ENCODE measurements at places on chromosomes 11 and 22.
A peak's percentile ranks its signal among the peaks of the same experiment; 100 is the strongest.

DNA sequence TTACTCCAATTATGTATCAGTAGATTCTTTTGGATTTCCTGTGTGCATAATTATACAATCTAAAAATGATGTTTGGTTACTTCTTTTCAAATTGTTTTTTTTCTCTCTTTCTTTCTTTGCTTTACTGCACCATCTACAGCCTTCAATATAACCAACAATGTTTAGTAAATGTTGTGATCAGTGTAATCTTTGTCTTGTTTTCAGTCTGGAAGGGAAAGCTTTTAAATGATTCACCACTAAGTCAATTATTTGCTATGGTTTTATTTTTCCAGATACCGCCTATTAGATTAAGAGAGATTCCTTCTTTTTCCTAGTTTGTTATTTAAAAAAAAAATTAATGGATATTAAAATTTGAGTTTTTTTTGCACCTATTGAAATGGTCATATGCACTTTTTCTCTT is 29.8 kb upstream of the ABTB2 start:
- DNase-seq = no peak

DNA sequence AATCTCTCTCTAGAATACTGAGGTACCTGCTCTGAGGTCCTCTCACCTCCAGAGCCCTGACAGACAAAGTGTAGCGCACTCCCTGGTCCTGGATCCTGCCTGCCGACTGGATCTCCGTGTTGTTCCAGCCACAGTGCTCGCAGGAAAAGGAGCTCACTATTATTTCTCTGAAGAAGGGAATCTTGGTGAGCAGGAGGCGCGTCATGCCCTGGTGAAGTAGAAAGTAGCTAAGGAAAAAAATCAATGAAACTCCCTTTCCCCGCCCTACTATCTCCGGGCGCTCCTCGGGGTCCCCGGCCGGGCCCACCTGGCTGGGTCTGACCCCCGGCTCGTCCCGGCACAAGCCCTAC is 412 bp downstream of the ZPR1 start:
- no peak for DNase-seq

- DNase-seq = peak; percentile 100
These were observed 1.2 kb upstream of the MICALL1 start for GRCh38 chr22:37904572-37905533.

DNA sequence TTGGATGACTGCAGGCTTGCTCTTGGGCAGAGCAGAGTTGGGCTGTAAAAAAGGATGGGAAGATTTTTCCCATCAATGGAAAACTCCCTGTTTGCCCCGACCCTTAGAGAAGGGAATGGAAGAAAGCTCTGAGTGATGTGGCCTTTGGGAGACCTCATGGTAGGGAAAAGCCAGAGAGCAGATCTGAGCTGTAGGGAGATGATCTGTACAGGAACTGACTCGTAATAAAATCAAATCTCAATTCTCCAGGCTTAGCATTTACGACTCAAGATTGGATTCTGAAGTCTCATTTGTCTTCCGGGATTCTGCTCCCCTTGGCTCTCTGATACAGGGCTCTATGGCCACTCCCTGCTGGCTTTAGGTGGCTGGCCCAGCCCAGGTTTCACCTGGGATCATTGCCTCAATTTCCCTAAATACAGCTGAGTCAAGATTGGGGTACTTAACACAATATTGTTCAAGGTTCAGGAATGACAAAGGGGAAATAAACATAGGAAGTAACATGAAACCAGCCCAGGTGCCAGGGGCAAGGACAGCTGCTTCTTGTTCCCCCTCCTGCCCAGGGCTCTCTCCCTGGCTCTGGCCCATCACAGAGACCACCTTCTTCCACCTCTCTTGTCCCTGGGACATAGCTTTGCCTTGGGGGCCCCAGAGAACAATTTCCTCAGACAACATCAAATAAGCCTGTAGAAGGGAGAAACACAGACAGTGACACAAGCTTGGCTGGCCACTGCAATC is 38.4 kb upstream of the THY1 start:
- DNase-seq = peak; percentile 55

DNA sequence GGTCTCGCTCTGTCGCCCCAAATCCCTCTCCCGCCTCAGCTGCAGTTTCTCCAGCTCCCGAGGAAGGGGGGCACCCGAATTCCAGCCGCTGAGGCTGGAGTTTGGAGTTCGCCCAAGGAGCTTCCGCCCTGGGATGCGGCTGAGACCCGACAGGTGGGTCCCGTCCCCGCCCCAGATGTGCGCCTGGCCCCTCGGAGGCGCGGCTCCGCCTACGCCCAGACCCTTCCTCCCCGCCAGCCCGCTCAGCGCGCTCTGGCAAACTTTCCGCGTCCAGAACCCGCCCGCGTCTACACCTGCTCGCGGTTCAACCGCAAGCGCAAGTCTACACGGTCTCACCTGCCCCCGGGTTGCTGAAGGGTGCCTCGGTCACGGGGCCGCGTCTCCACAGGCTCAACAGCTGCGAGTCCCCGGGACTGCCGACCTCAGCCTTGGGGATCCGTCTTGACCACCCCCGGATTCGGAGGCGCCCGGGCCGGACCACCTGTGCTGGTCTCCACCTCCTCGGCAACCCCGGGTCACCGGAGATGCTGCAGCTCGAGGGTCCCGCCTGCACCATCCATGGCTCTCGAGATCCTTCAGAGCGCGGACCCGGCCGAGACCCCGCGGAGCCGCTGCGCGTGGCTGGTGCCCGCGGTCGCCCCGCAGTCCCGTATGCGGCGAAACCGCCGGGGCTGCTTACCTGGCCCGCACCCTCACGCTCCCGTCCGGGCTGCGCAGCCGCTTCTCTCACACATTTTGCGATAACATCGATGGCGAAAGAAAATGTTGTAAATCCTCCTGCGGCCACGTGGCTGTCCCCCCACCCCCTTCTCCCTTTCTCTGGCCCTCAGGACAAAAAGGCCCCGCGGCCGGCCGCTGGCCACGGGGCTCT is 63.6 kb downstream of the NFAM1 start:
- DNase-seq = no peak

DNA sequence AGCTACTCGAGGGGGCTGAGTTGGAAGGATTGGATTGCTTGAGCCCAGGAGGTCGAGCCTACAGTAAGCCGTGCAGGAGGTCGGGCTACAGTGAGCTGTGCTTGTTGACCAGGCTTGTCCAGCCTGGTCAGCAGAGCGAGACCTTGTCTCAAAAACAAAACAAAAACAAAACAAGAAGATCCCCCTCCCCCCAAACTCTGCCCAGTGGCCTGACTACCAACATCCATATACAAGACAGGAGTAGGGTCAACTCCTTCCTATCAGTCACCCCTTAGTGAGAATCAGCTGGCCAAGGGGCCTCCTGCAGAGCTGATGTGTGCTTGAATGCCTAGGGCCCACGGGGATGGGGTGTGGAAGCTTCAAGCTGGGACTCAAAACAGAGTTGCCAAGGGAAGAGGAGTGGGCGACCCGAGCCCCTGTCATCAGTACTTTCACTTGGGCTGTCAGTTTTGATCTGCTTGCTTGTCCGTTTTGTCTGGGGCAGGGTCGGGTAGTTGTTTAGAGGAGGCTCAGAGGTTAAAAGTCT is 942 bp upstream of the TSPAN18 start:
- no peak for DNase-seq

DNA sequence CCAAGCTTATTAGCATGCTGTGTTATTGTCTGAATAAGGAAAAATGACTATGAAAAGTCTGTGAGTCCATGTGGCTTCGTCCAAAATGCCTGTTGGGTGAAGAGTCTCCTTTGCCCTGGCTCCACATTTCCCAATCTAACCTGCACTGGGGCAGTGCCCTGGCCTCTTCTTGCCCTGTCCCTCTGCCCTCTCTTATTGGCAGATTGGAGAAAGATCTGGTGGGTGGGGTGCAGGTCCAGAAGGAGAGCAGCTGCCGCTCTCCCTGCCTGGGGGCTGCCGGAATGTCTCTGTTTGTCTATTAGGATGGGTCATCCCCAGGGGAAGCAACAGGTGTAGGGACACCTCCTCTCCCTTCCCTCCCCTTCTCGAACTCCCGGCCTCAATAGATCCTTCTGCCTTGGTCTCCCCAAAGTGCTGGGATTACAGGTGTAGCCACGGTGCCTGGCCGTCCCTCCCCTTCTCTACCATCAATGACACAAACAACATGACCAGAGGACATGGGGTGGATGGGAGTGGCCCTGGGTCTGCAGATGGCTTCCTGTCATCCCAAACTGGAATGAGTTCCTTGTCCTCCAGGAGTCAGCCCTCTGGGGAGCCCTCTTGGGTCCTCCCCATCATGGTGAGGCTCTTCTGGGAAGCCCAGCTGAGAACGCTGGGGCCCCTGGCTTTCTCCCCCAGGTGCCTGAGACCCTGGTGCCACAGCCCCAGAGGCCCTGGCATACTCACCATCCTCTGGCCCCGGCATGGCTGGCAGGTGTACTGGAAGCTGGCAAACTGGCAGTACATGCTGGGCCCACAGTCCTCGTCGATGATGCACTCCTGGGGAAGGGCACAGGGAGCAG is 40.5 kb downstream of the DKK3 start:
- no peak for DNase-seq

DNA sequence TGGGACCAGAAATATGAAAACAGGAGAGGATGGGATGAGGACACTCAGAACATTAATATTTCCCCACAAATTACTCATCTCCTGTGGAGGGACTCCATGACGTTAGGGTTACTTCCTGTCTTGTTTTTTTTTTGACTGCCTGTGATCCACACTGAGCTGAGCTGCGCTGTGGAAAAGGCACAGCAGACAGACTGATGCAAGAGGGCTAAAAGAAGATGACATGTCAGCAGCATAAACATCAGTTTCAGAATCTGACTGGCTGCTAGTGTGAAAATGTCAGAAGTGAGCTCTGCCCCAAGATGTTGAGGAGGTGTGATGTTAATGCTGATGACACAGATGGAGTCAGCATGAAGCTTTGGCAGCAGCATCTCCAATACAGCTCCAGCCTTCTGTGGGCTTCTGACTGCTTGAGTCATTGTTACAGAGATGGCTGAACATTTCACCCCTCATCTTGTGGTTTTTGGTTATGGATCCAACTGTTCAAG is 286.8 kb downstream of the BLID start:
- peak; percentile 100 for DNase-seq

DNA sequence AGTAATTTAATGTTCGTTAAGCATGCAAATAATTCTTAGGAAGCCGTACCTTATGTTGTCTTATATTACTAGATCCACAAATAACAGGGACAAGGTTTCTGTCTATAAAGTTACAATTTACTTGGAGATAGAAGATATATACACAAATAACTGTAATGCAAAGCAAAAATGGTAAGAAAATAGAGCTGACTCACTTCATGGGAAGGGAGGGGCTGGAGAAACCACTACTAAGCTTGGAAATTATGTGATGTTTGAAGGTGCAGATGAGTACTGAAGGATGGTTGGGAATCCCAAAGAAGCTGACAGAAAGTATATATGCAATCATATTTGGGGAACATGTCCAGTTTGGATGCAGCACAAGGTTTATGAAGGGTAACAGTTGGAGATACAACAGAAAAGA is 4.0 kb downstream of the NPAT start:
- peak; percentile 23 for DNase-seq

GRCh38 chr22:18062421-18062820 is 15.4 kb upstream of the PEX26 start:
- no peak for DNase-seq

GRCh38 chr22:44357966-44358465 is 45.3 kb upstream of the SHISAL1 start:
- DNase-seq = no peak

GRCh38 chr22:31210556-31211421 is 1.3 kb upstream of the LIMK2 start:
- DNase-seq = peak; percentile 4

DNA sequence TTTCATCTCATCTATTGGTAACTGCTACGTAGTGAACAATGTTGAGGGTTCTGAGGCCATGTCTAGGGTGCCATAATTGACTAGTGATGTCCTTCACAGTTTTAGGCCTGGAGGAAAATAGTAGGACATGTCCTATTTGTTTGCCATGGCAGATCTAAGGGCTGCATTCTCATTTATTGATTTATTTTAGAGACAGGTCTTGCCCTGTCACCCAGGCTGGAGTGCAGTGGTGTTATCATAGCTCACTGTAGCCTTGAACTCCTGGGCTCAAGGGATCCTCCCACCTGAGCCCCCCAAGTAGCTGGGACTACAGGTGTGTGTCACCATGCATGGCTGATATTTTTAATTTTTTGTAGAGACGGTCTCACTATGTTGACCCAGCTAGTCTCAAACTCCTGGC is 5.2 kb downstream of the CEP164 start:
- no peak for DNase-seq

DNA sequence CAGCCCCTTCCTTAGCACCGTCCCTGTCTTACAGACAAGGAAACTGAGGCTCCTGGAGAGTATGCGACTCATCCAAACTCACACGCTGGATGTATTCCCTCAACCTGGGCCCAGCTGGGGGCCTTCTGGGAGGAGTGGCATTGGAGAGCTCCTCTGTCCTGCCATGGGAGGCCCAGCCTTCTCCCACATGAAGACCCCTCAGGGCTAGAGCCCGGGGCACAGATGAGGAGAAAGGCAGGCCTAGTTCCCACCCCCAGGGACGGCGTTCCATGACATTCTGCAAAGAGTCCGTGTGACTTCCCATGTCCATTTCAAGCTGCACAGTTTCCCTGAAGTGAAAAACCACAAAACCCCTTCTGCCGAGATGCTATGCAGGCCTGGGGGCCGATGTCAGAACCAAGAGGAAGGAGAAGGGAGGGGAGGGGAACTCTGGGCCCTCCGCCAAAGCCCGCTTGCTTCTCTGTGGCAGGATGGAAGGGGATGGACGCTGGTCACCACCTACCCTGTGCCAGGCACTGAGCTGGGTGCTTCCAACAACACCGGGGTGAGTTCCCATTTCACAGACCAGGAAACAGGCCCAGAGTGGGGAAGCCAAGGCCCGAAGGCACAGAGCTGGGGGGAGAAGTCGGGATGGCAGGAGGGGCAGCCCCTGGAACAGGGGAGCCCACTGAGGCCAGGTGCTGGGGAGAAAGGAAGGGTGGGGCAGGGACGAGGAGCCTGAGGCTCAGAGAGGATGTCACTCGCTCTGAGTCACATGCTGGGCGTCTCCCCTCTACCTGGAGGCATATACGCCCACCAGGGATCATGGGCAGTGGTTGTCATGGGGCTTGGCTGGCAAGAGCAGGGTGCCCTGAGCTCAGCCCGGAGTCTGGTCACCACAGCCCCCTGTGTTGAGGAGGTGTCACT is 15.7 kb downstream of the RAC2 start:
- no peak for DNase-seq

GRCh38 chr11:57476757-57477506 is 16.6 kb downstream of the RTN4RL2 start:
- DNase-seq = peak; percentile 34

GRCh38 chr11:118092907-118093571 is 6.3 kb upstream of the SMIM35 start:
- DNase-seq = no peak

GRCh38 chr11:1765871-1766718 is 2.4 kb upstream of the CTSD start:
- DNase-seq = no peak

GRCh38 chr11:23725752-23726151 is 771.1 kb upstream of the LUZP2 start:
- DNase-seq = peak; percentile 40

- no peak for DNase-seq
These were observed 68.7 kb downstream of the ISX start for GRCh38 chr22:35134637-35135036.

Measured in fibroblast of mammary gland (primary cell).